ENCODE measurements at places on chromosomes 5 and 9.

- DNase-seq: no peak
Observed at GRCh38 chr9:124251204-124251603, 6.5 kb upstream of the NEK6 start.

- DNase-seq: no peak
Observed at GRCh38 chr9:104934691-104935500, 6.9 kb upstream of the ABCA1 start.

DNA sequence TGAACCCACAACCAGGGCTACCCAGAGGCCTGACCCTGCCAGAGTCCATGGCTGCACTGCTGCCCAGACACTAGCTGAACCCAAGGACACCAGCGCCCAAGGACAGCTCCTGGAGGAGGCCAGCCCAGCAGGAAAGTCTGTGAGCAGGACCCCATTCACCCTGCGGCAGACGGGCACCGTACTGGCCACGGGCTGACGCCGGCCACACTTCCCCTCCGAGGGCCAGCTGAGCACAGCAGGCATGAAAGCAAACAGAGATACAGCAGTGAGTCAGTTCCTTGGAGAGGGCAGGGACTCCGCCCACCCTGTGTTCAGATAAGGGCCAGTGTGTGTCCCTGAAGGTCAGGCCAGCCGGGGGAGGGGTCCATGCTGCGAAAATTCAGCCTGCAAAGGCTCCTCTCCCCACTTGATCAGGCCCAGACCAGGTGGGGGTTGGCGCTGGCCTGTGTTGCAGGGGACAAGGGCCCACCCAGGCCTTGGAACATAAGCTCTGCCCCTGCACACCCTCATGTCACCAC, 3.2 kb downstream of the RNF208 start:
- DNase-seq: no peak

DNA sequence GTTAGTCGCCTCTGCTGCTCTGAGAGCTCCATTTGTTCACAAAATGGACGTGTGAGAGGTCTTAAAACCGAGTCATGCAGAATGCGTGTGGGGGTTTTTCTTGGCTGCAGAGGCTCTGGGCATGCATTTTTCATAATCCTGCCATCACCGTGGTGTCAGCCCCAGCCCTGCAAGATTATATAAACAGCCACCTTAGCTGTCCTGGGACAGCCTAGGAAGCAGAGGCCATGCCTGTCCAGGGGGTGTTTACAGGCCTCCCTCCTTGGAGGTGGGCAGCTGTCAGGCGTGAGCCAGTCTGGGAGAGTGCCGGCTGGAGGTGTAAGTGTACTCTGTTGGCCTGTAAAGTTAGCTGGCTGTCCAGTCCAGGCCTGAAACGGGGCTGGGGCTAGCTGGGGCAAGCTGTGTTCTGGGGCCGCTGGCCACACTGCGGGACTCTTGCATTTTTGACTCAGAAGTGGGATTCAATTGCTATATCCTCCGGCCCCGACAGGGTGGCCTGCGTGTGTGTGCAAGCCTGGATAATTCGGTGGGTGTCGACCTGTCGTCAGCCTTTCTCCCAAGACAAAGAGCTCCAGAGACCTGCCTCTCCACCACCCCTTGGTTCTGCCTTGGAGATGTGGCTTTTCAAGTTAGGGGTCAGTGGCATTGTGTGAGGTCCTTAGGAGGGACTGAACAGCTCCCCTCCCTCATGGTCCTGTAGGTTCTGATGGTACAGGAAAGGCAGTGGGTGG, 2.4 kb downstream of the WNK2 start:
- no peak for DNase-seq

- no peak for DNase-seq
Observed at GRCh38 chr5:142065273-142065672, 43.3 kb upstream of the NDFIP1 start.

- DNase-seq: no peak
Observed at GRCh38 chr9:93501406-93501805, 48.0 kb upstream of the FAM120AOS start.

DNA sequence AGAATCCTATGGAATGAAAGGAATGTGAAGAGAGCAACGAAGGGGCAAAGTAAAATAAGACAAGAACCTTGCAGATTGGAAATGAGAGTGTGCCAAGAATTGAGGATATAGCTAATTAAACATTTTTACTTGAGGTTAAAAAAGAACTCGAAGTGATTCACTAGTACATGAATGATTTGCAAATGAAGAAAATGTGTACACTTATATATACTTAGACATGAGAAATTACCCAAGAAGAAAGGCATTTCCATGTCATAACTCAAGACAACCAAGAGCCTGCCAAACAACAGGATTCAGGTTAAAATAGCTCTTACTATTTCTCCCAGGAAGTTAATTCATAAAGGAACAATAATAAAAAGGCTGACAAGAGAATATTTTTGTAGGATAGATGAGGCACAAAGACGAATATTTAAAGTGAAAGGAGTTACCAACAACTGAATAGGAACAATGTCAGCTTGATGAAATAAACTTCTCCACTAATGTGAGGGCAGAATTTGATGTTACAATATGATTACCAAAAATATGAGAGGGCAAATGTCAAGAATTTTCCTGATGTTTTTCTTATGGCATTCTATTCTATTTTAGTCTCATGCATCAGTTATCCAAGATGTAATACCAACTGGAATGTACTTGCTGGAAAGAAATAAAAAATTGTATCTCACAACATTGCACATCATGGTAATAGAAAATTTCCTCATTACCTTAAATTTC, 18.9 kb upstream of the NPR3 start:
- DNase-seq: no peak

GRCh38 chr9:19998823-19999455, 210.1 kb upstream of the SLC24A2 start:
- no peak for DNase-seq

- DNase-seq: no peak
Observed at GRCh38 chr5:14838396-14839319, 32.9 kb downstream of the ANKH start.

DNA sequence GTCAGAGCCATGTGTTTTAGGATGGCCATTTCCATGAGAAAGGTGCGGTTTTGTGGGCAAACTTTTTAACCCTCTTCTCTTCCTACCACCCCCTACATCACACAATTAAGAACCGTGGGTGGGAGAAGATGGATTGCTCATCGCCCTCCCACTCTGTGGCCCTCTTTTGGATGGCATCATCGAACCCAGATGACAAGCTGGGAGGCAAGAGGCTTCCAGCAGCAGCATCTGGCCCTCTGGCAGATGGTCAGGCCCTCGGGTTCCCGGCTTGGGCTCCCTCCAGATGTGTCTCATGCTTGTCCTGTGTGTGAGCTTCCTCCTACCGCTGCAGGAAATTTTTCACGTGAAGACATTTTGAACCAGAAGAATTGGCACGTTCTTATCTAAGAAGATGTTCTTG, 199.9 kb downstream of the EBF1 start:
- no peak for DNase-seq

DNA sequence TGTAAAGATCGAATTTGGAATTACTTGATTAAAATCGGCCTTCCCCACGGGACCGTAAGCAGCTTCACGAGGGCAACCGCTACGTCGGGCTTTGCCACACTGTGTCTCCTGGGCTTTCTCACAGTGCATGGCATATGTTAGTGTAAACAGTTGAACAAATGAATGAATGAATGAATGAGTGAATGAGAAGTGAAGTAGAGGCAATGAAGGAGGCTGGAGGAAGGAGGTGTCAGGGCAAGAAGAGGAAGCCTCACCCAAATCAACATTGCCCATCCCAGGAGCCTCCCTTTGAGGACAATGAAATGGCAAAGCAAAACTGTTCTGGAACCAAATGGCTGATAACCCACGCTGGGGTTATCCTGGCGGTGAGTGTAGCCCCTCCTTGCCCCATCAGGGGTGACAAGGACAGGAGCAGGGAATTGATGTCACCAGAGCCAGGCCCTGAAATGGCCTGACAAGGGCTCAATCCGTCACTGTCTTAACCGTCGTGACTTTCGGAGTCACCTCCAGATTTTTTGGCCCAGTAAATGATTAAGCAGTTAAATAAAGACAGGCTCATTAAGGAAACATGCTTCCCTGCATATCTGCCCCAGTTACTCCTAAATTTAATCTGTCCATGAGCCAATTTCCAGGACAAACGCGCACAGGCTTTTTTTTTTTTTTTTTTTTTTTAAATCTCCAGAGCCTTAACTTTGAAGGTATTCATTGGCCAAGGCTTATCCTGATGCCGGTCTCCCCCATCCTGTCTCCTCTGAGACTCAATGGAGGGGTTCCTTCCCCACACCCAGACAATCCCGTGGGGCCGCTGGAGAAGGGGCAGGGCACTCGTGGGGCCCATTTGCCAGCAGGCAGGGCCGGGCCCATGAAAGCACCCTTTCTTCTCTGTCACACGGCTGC, 88.4 kb upstream of the BOD1 start:
- no peak for DNase-seq

DNA sequence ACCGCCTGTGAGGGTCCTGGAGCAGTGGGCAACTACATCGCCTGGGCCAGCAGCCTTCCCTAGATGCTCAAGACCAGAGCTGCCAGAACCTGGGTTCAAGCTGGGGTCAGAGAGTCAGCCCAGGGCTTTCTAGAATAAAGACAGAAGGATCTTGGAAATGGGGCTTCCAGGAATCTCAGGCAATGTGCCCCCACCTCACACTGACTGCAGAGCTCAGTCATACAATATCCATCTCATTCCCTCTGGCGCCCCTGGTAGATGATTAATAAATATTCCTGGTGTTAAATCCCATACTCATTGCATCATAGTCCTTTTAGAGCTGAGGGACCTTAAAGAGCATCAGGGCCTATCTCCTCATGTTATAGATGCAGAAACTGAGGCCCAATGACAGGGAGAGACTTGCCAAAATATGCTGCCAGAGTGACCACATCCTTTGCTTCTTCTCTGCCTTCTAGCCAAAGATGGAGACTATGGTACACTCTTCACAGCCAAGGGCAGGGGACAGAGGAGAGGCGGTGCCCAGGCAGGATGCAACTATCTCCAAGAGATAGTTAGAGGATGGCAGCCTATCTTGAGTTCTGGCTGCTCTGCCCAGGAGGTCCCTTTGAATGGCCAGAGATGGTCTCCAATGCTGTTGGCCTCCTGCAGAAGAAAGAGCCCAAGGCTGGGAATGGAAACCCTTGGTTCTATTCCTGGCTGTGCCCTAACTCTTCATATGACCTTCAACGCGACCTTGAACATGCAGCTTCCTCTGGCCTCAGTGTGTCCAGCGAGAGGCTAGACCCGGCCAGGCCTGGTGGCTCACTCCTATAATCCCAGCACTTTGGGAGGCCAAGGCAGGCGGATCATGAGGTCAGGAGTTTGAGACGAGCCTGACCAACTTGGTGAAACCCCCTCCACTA, 36.2 kb upstream of the IL17B start:
- no peak for DNase-seq

GRCh38 chr5:109315245-109315644, 94.5 kb downstream of the PJA2 start:
- DNase-seq: no peak

- no peak for DNase-seq
Observed at GRCh38 chr9:30258094-30258493, 2126.3 kb upstream of the ACO1 start.

GRCh38 chr9:13063880-13064459, 215.5 kb downstream of the MPDZ start:
- no peak for DNase-seq

- DNase-seq: no peak
Observed at GRCh38 chr5:178564811-178565550, 25.2 kb downstream of the COL23A1 start.

GRCh38 chr9:6567140-6567591, 78.4 kb downstream of the GLDC start:
- no peak for DNase-seq

- no peak for DNase-seq
Observed at GRCh38 chr5:72355706-72356299, 35.6 kb downstream of the PTCD2 start.

DNA sequence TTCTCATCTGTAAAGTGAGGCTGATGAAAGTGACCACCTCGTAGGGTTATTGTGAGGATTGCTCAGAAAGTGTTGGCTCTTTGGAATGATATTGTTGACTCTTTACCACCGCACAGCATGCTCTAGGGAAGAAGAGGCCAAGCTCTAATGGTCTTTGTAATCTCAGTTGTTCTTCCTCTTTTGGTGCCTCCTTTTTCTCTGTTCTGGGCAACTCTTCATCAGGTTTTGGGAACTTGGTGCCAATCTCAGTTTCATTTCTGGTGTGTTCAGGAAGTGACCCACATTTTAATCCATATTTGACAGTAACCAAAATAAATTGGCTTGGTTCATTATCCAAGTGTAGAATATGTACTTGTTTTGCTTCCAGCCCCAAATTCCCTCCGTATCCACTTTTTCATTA, 25.1 kb downstream of the ARHGAP26 start:
- DNase-seq: no peak

DNA sequence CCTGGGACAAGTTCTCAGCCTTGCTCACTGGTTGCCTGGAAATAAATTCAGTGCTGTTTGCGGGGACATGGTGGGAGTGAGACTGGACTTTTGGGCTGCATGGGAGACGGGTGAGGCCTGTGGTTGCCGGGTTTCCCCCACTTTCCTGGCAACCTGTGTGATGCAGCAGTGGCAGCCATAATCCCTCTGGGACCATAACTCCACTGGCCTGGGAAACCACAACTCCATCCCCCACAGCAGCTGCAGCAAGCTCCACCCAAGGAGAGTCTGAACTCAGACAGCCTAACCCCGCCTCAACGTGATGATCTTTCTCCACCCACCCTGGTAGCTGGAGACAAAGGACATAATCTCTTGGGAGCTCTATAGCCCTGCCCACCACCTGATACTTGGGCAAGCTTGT, 349.9 kb downstream of the PIK3R1 start:
- DNase-seq: peak; percentile 73

DNA sequence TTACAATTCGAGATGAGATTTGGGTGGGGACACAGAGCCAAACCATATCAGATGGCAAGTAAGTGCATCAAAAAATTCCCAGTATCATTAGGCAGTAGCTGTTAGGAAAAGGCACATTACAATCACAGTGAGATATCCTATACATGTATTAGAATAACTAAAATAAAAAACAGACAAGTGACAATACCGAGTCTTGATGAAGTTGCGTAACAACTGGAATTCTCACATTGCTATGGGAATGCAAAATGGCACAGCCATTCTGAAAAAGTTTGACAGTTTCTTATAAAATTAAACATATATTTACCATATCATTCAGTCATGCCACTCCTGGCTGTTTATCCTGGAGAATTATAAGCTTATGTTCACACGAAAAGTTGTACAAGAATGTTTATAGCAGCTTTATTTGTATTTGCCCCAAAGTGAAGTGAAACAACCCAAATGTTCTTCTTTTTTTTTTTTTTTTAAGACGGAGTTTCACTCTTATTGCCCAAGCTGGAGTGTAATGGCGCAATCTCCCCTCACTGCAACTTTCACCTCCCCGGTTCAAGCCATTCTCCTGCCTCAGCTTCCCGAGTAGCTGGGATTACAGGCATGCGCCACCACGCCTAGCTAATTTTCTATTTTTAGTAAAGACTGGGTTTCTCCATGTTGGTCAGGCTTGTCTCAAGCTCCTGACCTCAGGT, 93.1 kb upstream of the TLE1 start:
- DNase-seq: no peak

DNA sequence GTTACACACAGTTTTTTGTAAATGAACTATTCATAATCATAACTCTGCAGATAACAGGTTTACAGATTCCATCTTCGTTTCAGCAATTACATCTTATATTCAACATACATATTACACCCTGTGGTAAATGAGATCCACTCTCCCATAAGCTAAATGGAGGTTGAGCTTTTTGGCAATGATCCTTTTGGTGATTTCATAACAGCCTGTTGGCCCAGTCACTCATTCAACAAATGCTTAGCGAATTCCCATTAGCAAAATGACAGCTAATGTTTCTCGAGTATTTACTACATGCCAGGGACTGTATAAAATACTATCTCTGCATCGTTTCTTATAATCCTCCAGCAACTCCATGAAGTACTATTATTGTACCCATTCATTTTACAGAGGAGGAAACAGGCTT, 25.4 kb upstream of the AGXT2 start:
- no peak for DNase-seq

GRCh38 chr9:125659201-125659840, 47.7 kb downstream of the MAPKAP1 start:
- no peak for DNase-seq

Data from NCI-H2107 (cell line).